Stimulated activated CD4-positive, alpha-beta T cell treated with anti-CD3 and anti-CD28 coated beads, Interleukin-1b, Interleukin-23, amount 100 ng/mL, for 1 hour (primary cell): ENCODE measurements at places on chromosomes 13 and 19.

- no peak for DNase-seq
Observed at GRCh38 chr13:26965952-26966700, 205.5 kb downstream of the USP12 start.

- no peak for DNase-seq
Observed at GRCh38 chr13:98826146-98826545, 73.7 kb upstream of the SLC15A1 start.

- no peak for DNase-seq
Observed at GRCh38 chr19:30171795-30172612, 200.2 kb upstream of the ZNF536 start.

DNA sequence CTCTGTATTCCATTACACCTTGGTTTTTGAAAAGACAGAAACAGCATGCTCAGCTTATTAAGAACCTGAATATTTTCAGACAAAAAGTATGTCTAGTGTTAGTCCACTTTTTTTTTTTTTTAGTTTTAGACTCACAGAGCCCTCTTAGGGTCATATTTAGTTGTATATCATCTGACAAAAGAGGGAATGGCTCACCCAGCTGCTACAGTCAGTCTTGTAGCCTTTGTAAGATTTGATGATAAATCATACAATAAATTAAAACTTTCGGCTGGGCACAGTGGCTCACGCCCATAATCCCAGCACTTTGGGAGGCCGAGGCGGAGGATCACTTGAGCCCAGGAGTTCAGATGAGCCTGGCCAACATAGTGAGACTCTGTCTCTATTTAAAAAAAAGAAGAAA lies 43.7 kb upstream of the LDLR start:
- no peak for DNase-seq

- DNase-seq: no peak
Observed at GRCh38 chr13:39401756-39402155, 201.2 kb downstream of the LHFPL6 start.
